ENCODE measurements at places on chromosomes 5 and 9.

GRCh38 chr5:159567461-159567860, 237.2 kb upstream of the IL12B start:
- no peak for DNase-seq

GRCh38 chr5:170757182-170757601, 26.3 kb upstream of the GABRP start:
- DNase-seq, result peak; percentile 43

DNA sequence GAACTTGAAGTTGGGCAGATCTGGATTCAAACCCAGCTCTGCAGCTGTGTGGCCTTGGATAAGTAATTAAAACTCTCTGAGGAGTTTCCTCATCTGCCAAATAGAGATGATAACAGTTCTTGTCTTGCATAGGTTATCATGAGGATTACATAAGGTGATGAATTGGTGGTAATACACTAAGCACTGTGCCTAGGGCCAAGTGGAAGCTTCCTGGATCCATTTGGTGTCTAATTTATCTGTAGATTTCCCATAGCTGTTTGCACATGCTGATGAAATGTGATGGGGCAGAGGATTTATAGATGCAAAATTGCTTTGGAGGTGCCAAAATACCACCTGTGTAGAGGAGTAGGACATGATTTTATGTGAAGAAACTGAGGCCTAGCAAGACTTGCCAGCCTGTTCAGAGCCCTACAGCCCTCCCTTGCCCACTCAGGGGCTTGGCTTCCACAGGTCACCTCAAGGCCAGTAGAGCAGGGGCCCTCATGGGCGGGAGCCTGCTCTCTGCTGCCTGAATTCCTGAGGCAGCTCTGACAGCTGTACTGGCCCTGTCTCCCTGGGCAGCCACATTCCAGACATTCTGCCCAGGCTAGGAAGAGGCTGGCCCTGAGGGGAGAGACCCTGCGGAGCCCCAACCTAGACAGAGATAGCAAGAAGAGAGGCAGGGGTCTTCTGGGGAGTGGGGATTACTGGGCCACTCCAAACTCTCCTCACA, 5.9 kb upstream of the FAT2 start:
- DNase-seq, result no peak

DNA sequence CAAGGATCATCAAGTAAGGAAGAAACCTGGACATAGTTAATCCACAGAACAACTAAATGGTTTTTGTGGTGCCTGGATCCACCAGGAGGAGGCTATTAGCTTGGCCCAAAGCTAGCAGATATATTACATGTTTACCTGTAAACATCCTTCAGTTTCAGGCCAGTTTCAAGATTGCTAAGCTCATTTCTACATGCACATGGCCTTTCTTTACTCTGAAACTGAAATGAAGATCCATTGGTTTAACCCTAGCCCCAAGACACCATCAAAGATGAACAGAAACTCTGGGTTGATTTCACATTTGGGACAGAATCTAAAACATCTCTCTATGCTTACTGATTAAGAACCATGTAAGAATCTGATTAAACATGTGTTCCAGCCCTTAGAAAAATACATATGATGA, 611.8 kb downstream of the TLE1 start:
- no peak for DNase-seq

GRCh38 chr5:173456181-173456580, 128.0 kb upstream of the STC2 start:
- no peak for DNase-seq

- no peak for DNase-seq
These were observed 30.0 kb downstream of the NKD2 start for GRCh38 chr5:1038417-1039209.

GRCh38 chr9:122202111-122202510, 26.6 kb downstream of the LHX6 start:
- DNase-seq, result no peak

- DNase-seq, result peak; percentile 34
These were observed 74.8 kb downstream of the ICE1 start for GRCh38 chr5:5497152-5497788.

DNA sequence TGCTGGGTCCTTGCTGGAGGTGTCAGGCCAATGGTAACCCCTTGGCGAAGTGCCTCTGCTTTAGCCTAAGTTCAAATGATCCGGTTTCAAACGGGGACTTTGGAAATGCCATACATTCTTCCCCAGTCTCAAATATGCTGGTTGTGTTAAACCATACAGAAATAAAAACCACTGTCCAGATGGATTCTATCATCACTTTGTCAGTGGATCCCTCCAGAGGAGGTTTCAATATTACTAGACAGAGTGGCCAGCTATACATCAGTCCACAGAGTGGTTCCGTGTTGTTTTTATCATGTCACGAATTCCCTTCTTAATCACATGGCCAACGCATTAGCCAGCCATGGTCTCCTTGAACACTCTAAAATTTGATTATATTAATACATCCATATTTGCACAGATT, 7.3 kb upstream of the RANBP17 start:
- no peak for DNase-seq

GRCh38 chr5:81555865-81556264, 161.9 kb upstream of the ACOT12 start:
- no peak for DNase-seq

DNA sequence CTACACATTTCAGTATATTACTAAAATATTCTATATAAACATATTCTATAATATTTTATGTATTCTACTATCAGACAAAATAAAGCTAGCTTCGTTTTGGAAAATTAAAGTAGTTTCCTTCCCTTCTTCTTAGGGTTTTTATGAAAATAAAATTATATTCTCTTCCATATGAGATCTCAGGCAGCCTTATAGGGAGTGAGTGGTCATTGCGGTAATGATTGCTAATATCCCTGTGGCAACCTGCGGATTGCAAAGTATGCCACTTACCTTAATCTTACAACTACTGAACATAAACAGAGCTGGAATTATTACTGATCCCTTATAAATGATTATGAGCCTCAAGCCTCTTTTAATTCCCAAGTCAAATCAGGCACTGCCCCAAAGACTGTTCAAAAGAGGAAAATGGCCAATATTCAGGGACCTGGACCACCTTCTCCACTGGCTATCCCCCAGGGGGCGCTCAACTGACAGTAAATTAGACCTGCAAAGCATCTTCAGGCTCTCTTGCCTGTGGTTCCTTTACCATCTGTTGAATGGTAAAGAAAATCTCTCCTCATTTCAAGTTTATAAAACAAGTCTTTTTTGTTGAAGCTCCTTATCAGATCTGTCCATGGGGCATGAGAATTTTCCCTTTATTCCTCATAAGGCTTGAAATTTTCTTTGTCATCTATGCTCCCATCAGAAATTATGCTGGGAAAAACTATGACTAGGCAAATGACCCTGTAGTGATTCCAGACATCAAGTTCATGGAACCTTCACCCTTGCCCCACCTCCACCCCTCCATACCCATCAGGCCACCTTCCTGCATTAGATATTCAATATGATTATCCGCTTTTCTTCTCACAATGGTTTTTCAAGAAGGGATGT, 163.9 kb downstream of the CEMIP2 start:
- DNase-seq, result peak; percentile 75

DNA sequence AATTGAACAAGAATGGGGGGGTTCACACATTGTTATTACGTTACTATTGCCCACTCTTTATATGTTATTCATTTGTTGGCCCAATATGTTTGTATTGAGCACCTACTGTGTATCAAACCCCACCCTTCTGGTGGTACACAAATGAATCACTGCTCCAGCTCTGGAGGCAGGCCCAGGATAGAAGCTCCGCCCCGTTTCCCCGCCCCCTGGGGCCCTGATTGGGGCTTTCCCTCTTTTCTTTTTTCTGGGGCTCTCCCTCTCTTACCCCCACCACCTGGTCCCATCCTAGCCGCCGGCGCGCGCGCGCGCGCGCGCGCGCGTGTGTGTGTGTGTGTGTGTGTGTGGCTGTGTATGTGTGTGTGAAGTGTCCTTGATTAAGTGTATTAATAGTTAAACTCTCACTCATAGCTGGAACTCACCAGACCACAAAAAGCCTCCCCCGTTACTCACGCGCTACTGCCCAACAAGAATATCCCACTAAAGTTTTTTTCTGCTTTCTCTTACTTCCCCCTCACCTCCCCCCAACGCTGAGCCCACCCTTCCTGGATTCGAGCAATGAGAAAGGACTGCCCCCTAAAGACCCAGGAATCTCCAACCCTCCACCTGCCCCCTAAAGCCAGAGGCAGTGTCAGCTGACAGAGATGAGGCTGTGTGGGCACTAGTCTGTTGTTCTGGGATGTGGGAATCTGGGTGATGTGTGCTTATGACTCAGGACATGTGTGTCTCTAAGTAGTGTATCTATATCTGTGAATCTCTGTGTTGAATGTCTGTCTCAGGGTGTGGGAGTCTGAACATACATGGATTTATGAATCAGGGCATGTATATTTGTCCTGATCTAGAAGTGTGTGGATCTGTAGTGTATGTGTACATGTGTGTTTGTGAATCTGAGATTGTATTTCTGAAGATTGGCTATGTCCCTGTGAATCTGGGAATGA, 4.0 kb downstream of the CXXC5 start:
- peak; percentile 47 for DNase-seq

GRCh38 chr5:166369807-166370206, 1921.6 kb upstream of the WWC1 start:
- DNase-seq, result no peak

GRCh38 chr9:13020146-13021040, 245.6 kb downstream of the LURAP1L start:
- DNase-seq, result no peak

DNA sequence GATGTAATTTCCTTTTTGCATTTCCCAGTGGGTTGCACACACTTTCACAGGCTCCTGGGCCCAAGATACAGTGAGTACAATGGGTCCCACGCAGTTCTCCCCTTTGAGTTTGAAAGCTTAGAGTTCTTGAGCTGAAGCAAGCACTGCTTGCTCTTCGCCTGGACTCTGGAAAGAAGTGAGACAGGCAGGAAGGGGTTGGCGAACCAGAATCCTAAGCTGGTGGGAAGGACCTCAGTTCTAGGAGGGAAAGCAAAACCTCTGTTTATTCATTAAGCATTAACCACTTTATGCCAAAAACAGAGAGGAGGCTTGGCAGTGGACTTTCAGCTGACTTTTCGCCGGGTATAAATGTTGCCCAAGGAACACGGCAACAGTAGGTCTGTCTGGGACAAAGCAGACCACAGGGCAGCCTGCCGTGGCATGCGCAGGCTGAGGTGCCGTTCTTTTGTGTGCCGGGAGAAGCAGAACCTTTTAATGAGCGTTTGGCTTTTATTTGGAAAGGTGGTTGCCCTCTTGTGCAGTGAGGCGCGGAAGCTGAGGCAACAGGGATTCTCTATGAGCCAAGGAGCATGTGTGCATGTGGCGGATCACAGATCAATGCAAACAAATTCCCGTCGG, 239.9 kb upstream of the PANK3 start:
- no peak for DNase-seq

GRCh38 chr9:90801241-90801972, at the start of gene SYK:
SYK (plus strand) TSS chr9:90801819; CDS start chr9:90843899, 42,080 bp downstream.
- DNase-seq, result peak; percentile 88

- no peak for DNase-seq
These were observed 44.4 kb downstream of the DROSHA start for GRCh38 chr5:31487506-31487905.

Measured in small intestine (tissue), 16 donors.